ENCODE measurements at places on chromosomes 2 and 18.

DNA sequence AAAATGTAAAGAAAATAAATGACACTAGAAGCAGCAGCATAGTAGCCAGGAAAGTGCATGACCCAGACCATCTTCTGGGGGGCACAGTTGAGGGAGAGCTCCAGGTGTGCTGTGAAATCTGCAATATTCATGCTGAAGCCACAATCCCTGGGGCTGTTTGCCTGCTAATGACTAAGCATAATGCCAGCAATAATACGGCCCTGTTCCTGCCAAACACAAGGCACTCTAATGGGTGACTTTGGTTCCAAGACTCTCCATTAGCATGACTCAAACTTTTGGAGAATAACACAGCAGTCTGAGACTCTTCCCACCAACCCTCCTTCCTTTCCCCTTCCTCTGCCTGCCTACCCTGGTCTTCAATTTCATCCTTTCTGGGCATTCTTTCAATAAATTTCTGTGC, 77.9 kb upstream of the DOCK10 start:
- H3K36me3 ChIP-seq: no peaks in the 10 kb centered on the region
- H3K4me3 ChIP-seq: no peak overlapping the region
- no peak for DNase-seq

GRCh38 chr2:55159037-55159651, 72.9 kb downstream of the CLHC1 start:
- no peak overlapping the region for H3K4me3 ChIP-seq
- H3K4me1 ChIP-seq: peaks cover 6% of the 10 kb centered on the region
- no peaks in the 10 kb centered on the region for H3K36me3 ChIP-seq
- DNase-seq: no peak
- H3K27me3 ChIP-seq: peaks cover 3% of the 10 kb centered on the region

GRCh38 chr2:23286758-23287704, 97.9 kb upstream of the KLHL29 start:
- no peak overlapping the region for H3K4me3 ChIP-seq
- peaks cover 15% of the 10 kb centered on the region for H3K27me3 ChIP-seq
- H3K27ac ChIP-seq: no peak overlapping the region
- H3K4me1 ChIP-seq: no peaks in the 10 kb centered on the region
- H3K36me3 ChIP-seq: no peaks in the 10 kb centered on the region
- no peak for DNase-seq

GRCh38 chr2:56185582-56186046, 1.8 kb downstream of the CCDC85A start:
- H3K4me1 ChIP-seq: peaks cover 5% of the 10 kb centered on the region
- peak overlapping the region; percentile 50 for H3K4me3 ChIP-seq
- H3K27me3 ChIP-seq: peaks cover 50% of the 10 kb centered on the region
- no peak overlapping the region for H3K27ac ChIP-seq
- DNase-seq: no peak

GRCh38 chr2:161039071-161039470, 121.2 kb upstream of the TANK start:
- H3K27me3 ChIP-seq: peaks cover 39% of the 10 kb centered on the region
- H3K36me3 ChIP-seq: no peaks in the 10 kb centered on the region
- no peak overlapping the region for H3K27ac ChIP-seq
- no peaks in the 10 kb centered on the region for H3K4me1 ChIP-seq
- no peak for DNase-seq

DNA sequence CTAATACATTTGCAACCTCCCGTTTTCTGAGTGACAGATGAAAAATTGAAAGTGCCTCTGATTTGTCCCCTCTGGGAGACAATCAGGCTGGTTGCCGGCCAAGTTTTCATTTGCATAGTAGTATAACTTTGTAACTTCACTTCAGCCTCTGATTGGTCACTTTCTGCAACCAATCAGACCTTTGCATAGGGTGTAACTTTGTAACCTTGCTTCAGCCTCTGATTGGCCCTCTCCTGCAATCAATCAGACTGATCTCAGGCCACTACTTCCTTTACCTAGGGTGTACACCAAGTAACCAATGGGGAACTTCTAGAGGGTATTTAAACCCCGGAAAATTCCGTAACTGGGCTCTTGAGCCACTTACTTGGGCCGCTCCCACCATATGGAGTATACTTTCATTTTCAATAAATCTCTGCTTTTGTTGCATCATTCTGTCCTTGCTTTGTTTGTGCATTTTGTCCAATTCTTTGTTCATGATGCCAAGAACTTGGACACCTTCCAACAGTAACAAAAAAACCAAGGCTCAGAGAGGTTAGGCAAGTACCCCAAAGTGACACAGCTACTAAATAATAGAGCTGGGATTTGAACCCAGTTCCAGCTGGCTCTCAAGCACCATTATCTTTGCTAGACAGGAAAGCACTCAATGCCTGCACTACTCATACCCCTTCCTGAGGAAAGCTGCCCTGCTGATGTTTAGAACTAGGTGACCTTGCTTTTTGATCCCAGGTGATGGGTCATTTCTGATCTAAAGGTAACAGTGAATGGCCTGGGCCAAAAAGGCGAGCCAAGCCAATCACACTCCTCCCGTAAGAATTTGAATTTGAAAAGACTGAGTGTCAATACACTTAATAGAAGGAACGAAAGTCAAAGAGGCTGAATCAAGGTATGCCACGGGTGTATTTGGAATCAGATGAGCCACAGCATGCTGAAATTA, 10.9 kb upstream of the MYOM1 start:
- no peaks in the 10 kb centered on the region for H3K27me3 ChIP-seq
- no peak for DNase-seq
- H3K4me1 ChIP-seq: peaks cover 4% of the 10 kb centered on the region
- no peak overlapping the region for H3K4me3 ChIP-seq
- H3K36me3 ChIP-seq: no peaks in the 10 kb centered on the region
- no peak overlapping the region for H3K27ac ChIP-seq

- H3K4me3 ChIP-seq: no peak overlapping the region
- no peak for DNase-seq
- no peaks in the 10 kb centered on the region for H3K27me3 ChIP-seq
- peaks cover 44% of the 10 kb centered on the region for H3K36me3 ChIP-seq
Observed at GRCh38 chr2:101296371-101296770, 12.1 kb downstream of the RNF149 start.

DNA sequence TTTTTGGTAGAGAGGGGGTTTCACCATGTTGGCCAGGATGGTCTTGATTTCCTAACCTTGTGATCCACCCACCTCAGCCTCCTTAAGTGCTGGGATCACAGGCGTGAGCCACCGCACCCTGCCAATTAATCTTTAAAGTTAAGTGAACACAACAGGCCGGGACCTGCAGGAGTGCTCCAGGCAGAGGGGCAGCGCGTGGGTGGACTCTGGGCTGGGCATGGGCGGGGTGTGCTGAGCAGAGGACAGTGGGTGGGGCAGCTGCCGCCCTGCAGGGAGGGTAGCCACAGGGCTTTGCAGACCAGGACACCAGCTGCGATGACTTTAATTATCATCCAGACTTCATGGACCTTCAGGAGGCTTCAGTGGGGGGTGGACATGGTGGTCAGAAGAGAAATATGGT, 8.8 kb upstream of the GPR148 start:
- no peaks in the 10 kb centered on the region for H3K4me1 ChIP-seq
- H3K27me3 ChIP-seq: peaks cover 9% of the 10 kb centered on the region
- peak; percentile 23 for DNase-seq
- H3K4me3 ChIP-seq: no peak overlapping the region
- no peaks in the 10 kb centered on the region for H3K36me3 ChIP-seq

DNA sequence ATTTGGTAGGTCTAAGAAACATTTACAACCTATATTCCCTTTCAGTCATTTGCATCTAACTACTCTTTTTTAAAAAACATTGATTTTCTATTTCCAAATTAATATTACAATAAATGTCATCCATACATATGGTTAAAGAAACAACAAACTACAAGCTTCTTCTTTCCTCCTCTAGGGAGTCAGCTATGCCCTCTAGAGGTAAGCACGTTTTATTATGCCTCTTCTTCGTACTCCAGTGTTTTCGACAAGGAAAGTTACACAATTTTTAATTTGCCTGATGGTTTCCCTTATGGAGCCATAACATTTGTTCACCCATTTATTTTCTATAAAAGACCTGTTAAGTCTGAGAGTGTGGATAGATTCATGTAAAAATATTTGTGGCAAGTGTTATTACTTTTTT, 183.4 kb upstream of the CDH7 start:
- no peak overlapping the region for H3K27ac ChIP-seq
- H3K4me3 ChIP-seq: no peak overlapping the region
- no peaks in the 10 kb centered on the region for H3K27me3 ChIP-seq
- no peaks in the 10 kb centered on the region for H3K4me1 ChIP-seq

DNA sequence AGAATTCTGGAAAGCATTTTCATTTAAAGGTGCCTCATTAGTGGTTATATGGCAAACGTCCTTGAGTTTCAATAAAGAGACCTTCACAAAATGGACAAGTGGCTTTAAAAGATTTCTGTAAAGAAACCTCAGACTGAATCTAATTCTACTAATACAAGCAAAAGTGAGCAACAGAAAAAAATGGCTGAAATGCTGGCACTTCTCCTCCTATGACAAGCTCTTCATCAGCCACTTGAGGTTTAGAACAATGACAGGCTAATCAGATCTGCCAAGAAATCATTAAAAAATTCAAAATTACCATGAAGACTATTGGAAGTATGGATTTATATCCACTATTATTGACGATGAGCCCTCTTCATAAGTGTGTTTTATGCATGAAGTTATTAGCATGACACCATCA, 71.8 kb downstream of the MYO3B start:
- H3K36me3 ChIP-seq: no peaks in the 10 kb centered on the region
- H3K27me3 ChIP-seq: peaks cover 13% of the 10 kb centered on the region
- H3K4me3 ChIP-seq: no peak overlapping the region
- H3K27ac ChIP-seq: no peak overlapping the region
- no peak for DNase-seq
- H3K4me1 ChIP-seq: no peaks in the 10 kb centered on the region

GRCh38 chr2:223853425-223853837, 16.0 kb upstream of the AP1S3 start:
- no peaks in the 10 kb centered on the region for H3K27me3 ChIP-seq
- H3K36me3 ChIP-seq: peaks cover 39% of the 10 kb centered on the region
- H3K4me1 ChIP-seq: peaks cover 11% of the 10 kb centered on the region
- H3K4me3 ChIP-seq: no peak overlapping the region
- H3K27ac ChIP-seq: no peak overlapping the region
- no peak for DNase-seq

DNA sequence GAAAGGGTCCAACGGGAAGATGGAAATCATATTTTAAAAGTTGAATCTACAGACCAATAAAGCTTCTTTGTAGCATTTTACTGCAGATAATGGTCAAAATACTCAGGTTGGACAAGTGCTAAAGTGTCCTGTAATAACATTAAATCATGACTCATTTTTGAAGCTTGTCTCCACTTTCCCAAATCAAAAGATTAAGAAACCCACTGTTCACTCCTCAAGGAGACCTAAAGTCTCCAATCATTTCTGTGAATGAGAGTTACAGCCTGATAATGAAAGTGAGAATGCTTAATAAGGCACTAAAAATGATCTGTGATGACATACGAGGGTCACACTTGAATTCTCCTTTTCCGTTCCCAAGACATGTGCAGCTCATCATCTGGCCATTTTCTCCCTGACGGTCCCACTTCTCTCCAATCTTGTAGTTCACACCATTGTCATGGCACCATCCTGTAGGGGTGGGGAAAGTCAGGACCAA, 53.4 kb downstream of the ATIC start:
- H3K27ac ChIP-seq: no peak overlapping the region
- H3K36me3 ChIP-seq: peaks cover 33% of the 10 kb centered on the region
- no peak overlapping the region for H3K4me3 ChIP-seq
- no peak for DNase-seq
- no peaks in the 10 kb centered on the region for H3K27me3 ChIP-seq

DNA sequence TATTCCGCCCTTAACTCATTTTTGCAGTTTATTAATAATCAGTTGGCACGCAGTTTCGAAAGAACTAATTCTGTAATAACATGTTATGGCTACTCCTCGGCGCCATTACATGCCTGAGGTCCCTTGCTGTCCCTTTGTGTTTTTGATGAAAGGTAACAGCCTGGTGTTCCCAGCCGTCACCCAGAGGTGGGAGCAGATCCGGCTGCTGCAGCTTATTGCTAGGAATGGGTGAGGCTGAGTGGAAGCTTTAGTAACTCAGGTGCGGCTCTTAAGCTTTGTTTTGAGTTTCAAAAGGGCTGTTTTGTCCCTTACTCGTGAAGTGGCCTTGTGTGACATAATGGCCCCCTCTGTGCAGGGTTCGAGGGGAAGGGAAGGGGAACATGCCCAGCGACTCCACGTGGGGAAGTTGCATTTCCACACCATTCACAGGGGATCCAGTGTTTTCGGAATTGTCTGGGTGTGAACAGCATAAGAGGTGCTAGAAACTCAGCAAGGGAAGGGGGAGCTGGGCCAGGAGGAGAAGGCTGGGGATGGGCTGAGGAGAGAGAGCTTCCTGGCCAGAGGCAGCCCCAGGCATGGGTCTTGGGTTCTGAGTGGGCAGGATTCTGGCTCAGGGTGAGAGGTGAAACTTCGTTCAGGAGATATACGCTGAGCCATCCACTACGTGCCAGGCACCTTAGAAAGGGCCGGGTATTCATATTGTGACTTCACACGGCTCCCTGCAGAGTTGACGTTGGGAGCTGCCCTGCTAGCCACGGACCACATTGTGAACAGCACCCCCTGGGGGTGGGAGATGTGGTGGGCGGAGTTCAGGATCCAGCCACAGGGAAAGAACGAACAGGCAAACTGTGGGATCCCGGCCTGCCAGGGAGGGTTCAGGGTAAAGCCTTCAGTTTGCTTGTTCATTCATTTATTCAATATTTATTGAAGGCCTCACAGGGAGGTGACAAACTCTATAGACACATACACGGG, 84.4 kb downstream of the TGOLN2 start:
- H3K27ac ChIP-seq: no peak overlapping the region
- peaks cover 20% of the 10 kb centered on the region for H3K27me3 ChIP-seq
- H3K36me3 ChIP-seq: no peaks in the 10 kb centered on the region
- H3K4me3 ChIP-seq: no peak overlapping the region

- no peaks in the 10 kb centered on the region for H3K4me1 ChIP-seq
- H3K27me3 ChIP-seq: peaks cover 8% of the 10 kb centered on the region
- H3K36me3 ChIP-seq: no peaks in the 10 kb centered on the region
- H3K27ac ChIP-seq: no peak overlapping the region
- DNase-seq: no peak
- no peak overlapping the region for H3K4me3 ChIP-seq
Observed at GRCh38 chr2:240917009-240917683, 11.0 kb downstream of the CROCC2 start.

GRCh38 chr18:48573632-48574283, 34.9 kb downstream of the CTIF start:
- no peak for DNase-seq
- no peaks in the 10 kb centered on the region for H3K4me1 ChIP-seq
- H3K4me3 ChIP-seq: no peak overlapping the region
- no peak overlapping the region for H3K27ac ChIP-seq

GRCh38 chr2:150379166-150379565, 108.3 kb downstream of the RND3 start:
- no peaks in the 10 kb centered on the region for H3K4me1 ChIP-seq
- DNase-seq: no peak
- no peaks in the 10 kb centered on the region for H3K36me3 ChIP-seq
- no peak overlapping the region for H3K4me3 ChIP-seq
- H3K27ac ChIP-seq: no peak overlapping the region

DNA sequence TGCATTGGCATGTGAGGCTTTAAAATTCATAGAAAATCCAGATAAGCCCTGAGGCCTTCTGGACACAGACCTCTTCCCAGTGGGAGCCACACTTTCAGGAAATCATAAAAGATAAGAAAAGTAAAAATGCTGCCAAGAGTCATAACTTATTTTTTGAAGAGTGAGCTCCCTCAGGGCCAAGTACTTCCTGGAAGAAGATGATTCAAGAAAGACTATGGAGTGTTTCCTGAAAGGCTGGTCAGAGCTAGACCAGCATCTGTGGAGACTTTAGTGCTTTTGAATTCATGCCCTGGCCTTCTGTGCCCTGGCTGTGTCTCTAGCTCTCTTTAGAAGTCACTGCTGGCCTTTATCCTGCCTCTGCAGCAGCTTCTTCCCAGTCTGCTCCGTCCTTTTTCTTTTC, 6.4 kb upstream of the XDH start:
- no peak overlapping the region for H3K4me3 ChIP-seq
- no peak for DNase-seq
- H3K36me3 ChIP-seq: no peaks in the 10 kb centered on the region
- H3K27ac ChIP-seq: no peak overlapping the region

All from activated CD4-positive, alpha-beta T cell treated with anti-CD3 and anti-CD28 coated beads, Interleukin-2, amount 10 ng/mL, durations not matched to agents 24 days and 14 days (primary cell).